ENCODE measurements at places on chromosomes 5 and 9.
A peak's percentile ranks its signal among the peaks of the same experiment; 100 is the strongest.

DNA sequence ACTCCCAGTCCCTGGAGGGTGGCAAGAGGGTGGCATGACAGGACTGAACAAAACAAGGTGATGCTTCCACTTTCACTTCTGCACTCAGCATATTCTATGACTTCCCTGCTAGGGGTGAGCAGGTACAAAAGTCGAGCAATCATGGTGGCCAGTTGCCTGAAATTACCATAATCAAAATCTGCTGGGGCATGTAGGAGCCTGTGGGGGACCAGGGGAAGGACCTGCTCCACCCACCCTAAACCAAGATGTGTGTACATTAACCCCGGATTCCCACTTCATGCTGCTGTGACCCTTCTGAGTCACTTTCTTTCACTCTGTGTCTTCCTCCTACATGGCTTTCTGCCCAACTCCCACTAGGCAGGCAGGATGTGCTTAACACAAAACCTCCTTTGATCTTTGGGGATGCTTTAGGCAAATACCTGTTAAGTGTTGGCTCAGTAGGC is 73.3 kb upstream of the PHF24 start:
- DNase-seq = no peak

- no peak for DNase-seq
Measured at GRCh38 chr5:125225424-125225823, 479.0 kb upstream of the ZNF608 start.

GRCh38 chr5:58447226-58447625 is 12.7 kb downstream of the PLK2 start:
- DNase-seq = no peak

DNA sequence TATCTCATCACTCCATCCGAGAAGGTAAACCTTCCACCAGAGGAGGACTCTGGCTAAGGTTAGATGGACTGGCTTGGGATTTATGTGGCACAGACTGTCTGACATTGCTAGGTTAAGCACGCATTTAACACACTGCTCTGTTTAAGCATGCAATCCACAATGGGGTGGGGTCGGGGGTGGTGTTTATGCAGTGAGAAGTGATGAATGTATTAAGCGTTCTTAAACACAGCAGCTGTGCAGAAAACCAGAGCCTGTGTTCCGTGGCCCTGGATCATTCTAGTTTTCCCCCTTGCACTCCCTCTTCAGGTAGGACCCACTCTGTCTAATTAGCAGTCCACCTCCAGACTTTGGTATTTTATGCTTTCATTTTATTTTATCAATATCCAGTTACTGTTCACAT is 46.4 kb downstream of the STXBP1 start:
- no peak for DNase-seq

- DNase-seq = no peak
Measured at GRCh38 chr5:137037848-137038247, 461.3 kb downstream of the SPOCK1 start.

- no peak for DNase-seq
Measured at GRCh38 chr5:88778736-88779135, 104.2 kb downstream of the MEF2C start.

GRCh38 chr9:124941679-124942561 is 1.0 kb upstream of the GOLGA1 start:
- DNase-seq = peak; percentile 62

- no peak for DNase-seq
Measured at GRCh38 chr9:85067792-85068191, 398.3 kb downstream of the NTRK2 start.

DNA sequence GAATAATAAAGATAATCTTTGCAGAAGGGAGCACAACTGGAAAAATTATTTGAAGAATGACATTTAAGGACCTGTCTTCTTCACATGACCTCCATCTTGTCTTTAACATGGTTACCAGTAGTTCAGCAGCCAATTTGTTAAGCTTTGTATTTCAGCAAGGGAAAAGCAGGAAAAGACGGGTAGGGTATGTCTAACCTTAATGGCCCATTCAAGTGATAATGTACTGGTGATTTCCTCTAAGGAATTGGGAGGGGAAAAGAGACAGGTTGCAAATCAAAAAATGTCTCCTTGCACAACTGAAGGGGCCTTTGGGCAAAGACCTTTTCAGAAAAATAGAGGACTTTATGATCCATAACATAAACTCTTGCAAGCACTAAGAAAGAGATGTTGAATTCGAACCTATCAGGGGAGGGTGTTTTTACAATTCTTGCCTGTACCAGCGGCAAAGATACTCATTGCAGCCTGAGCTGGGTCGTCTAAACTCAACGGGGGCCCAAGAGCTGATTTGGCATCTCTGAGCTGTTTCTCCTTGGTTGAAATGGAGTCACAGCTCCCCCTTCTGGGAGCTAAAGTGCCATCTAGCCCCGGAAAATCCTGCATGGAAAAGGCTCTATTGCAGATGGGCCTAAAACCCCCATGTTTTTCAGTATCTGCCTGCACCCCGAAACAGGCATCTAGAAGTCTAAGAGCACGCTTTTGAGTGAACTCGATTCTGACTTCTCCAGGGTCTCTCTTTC is 3.8 kb downstream of the BRINP1 start:
- DNase-seq = peak; percentile 59

GRCh38 chr9:70466976-70467561 is 52.6 kb upstream of the KLF9 start:
- no peak for DNase-seq

DNA sequence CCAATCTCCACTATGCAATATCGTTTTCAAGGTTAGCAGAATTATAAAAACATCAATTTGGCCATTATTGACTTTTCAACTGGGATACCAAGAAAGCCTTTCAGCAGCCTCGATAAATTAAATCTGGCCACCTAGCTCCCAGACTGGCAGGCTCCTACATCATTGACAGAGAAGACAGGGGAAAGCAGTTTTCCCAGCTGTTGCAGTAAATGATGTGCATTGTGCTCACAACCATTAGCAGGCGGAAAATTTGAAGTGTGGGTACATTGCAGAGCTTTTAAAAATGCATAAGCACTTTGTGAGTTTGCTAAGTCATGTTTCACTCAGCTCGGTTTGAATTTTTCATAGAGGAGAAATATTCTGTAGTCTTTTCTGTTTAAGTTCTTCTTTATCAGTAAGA is 297.9 kb downstream of the KCTD16 start:
- DNase-seq = no peak

- DNase-seq = no peak
Measured at GRCh38 chr5:5522336-5522735, 99.9 kb downstream of the ICE1 start.

DNA sequence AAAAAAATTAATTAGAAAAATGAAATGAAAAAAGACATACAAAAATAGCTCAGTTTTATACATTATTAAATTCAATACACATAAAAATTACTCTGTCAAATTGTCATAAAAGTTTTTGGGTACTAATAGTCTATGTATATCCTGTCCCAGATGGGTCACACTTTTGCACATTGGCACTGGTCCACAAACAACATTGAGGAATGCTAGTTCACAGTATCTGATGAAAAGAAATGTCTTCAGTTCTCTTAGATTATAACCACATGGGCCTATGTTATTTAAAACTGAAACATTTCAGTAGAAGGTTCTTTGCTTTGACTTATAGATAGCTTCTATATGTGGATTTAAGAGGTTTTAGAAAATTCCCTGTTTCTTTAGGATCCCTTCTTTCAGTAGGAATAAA is 39.8 kb downstream of the LNPEP start:
- no peak for DNase-seq

- DNase-seq = no peak
Measured at GRCh38 chr9:86921151-86921923, 26.0 kb downstream of the GAS1 start.

GRCh38 chr9:111148052-111149017 is 110.1 kb upstream of the LPAR1 start:
- DNase-seq = no peak

- DNase-seq = no peak
Measured at GRCh38 chr9:131382850-131383729, 10.8 kb upstream of the PRRC2B start.

GRCh38 chr9:22170556-22170955 is 161.5 kb upstream of the CDKN2B start:
- DNase-seq = no peak

DNA sequence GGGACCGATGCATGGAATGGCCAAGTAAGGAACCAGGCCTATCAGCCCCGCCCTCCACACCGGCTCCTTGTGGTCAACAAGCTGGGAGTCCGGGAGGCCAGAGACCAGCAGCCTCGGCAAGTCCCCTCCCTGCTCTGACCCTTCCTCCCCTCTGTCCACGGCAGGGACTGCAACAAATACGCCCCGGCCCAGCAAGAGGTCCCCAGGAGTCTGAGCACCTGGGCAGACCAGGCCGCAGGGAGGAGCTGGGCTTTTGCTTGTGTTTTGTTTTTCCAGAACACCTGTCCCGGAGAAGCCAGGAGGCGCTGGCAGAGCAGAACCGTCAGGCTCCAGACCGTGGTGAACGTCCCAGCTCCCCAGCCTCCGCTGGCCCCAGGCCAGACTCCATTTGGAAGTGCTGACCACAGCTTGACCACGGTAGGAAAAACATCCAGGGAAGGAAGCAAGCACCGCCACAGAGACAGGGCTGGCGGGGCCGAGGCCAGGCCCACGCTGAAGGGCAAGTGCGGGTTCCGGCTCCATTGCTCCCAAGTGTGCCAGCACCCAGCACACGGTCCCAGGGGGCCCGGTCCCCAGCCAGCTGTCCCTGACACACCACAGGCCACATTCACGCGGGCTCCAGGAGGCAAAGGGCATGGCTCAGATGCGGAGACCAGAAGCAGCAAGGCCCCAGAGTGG is 56.7 kb downstream of the VAV2 start:
- DNase-seq = no peak

GRCh38 chr9:79489261-79490000 is 82.3 kb upstream of the TLE4 start:
- no peak for DNase-seq

GRCh38 chr5:135238622-135239452 is 160.2 kb downstream of the MACROH2A1 start:
- DNase-seq = no peak

- DNase-seq = no peak
Measured at GRCh38 chr5:152546493-152546892, 141.4 kb upstream of the NMUR2 start.

- DNase-seq = no peak
Measured at GRCh38 chr5:134394932-134395331, 16.7 kb downstream of the CDKN2AIPNL start.

DNA sequence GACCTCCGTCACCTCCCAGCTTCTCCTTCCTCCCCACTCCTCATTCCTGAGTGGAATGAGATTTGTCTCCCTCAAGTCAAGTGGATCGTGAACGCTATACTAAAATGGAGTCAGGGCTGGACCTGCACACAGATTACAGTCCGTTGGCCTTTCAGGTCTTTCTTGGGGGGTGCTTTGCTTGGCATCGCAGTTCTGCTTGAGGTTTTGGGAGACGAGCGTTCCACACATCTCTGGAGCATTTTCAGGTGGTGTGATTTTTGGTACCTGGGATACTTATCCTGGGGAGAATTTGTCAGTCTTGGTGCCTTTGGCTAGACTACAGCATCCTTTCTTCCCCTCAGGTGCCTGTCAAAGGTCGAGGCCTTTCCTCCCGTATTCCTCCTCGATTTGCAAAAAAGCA is 23.8 kb upstream of the POMT1 start:
- no peak for DNase-seq

- DNase-seq = peak; percentile 59
Measured at GRCh38 chr5:151239237-151239861, 13.6 kb upstream of the GM2A start.

DNA sequence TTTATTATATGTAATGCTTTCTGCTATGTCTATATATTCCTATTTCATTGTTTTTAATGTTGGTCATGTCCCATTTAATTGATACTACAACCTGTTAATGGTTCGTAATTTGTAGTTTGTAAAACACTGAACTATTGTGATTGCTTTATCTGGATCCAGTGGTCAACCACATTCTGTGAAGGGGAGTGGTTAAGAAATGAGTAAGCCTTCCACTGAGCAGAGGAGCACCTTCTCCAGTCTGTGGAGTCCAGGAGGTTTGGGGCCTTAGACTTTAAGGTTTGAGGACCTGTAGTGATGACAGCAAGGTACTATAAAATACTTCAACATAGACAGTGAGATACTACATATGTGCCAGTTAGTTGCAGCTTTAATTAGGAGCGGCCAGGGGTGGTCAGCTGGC is 67.7 kb upstream of the RAD23B start:
- no peak for DNase-seq

GRCh38 chr5:15483351-15484097 is 16.5 kb upstream of the FBXL7 start:
- no peak for DNase-seq

- no peak for DNase-seq
Measured at GRCh38 chr5:98454407-98454806, 319.1 kb upstream of the RGMB start.

DNA sequence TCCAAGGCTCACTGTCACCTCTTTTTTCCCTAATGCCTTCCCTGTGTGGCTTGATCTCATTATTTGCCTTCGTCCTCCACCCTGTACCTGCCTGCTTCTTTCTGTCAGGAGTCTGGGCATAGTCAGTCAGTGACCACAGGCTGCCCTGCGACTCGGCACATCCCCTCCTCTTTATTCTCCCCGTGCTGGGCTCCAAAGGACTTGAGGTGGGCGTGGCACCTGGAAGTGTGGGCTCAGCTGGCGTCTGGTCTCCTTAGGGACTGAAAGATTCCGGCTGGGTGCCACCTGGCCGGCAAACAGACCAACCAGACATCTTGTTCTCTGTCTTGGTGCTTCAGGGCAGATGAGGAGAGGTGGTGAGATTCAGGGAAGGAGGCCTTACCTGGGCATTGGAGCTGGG is 29.6 kb upstream of the PRDM12 start:
- no peak for DNase-seq

GRCh38 chr5:137510671-137511070 is 11.5 kb upstream of the SPOCK1 start:
- no peak for DNase-seq

DNA sequence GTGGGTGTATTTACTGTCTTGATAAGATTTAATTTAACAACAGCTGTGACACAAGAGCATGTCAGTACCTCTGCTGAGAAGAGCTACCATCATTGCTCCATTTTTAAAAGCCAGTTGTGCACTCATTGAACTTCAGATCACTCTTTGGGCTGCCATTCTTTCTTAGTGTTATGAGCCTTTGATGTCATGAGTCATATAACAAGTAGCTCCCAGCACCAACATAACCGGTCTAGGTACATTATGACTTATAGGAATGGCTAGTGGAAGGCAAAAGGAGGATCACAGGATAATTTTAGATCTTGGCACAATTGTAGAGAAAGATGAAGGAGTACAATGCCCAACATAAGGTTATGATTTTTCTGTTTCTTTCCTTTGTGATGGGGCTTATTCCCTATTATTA is 170.8 kb upstream of the FBN2 start:
- DNase-seq = no peak

All from mesothelial cell of epicardium (in vitro differentiated cells).